ENCODE measurements at places on chromosomes 7 and 10.
A peak's percentile ranks its signal among the peaks of the same experiment; 100 is the strongest.

- no peak for DNase-seq
These were observed 235.5 kb downstream of the ZEB1 start for GRCh38 chr10:31554556-31554955.

GRCh38 chr7:70698219-70698832 lies 433.6 kb upstream of the GALNT17 start:
- DNase-seq: peak; percentile 48

DNA sequence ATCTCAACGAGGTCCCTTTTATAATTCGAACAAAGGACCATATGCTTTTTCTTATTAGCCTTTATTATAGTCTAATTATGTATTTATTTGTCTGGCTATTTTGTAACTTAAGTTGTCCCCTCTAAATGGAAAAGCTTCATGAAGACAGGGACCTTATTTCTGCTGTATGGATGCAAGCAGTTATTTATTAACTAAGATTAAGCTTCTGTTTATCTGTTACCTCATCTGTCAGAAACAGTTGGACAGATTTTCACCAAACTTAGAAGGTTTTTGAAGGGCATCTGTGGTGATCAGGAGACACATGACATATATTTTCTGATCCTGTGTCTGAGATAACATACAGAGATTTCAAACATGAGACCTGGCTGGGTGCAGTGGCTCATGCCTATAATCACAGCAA lies 43.2 kb downstream of the KAT6B start:
- no peak for DNase-seq

- DNase-seq: no peak
These were observed 174.8 kb downstream of the TNS3 start for GRCh38 chr7:47407136-47407535.

DNA sequence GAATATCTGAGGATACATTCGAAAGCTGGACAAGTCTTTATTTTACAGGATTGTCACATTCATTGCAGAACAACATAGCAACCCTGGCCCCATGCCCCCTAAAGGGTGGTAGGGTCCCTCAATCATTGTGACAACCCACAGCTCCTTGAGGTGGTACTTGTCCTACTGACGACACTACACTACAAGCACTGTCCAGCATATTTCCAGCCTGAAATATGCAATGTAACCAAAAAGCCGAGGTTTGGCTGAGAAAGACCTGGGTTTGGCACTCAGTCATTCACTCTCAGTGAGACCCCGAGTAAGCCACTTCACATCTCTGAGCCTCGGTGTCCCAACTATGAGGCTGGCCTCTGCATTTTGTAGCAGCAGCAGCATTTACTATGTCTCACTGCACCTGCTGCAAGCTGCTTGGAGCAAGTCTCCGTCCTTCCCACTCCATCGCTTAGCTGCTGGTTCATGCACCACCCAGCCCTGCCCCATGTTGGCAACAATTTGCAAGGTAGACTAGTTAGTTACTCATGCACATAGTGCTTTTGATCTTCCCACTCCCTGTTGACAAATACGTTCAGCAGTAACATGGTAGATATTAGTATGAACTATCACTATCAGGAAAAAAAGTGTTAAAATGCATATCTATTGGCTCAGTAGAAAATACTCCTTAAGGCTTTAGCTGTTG lies 43.6 kb upstream of the TNPO3 start:
- DNase-seq: no peak

GRCh38 chr7:135364206-135364605 lies 130.6 kb downstream of the STRA8 start:
- DNase-seq: no peak

DNA sequence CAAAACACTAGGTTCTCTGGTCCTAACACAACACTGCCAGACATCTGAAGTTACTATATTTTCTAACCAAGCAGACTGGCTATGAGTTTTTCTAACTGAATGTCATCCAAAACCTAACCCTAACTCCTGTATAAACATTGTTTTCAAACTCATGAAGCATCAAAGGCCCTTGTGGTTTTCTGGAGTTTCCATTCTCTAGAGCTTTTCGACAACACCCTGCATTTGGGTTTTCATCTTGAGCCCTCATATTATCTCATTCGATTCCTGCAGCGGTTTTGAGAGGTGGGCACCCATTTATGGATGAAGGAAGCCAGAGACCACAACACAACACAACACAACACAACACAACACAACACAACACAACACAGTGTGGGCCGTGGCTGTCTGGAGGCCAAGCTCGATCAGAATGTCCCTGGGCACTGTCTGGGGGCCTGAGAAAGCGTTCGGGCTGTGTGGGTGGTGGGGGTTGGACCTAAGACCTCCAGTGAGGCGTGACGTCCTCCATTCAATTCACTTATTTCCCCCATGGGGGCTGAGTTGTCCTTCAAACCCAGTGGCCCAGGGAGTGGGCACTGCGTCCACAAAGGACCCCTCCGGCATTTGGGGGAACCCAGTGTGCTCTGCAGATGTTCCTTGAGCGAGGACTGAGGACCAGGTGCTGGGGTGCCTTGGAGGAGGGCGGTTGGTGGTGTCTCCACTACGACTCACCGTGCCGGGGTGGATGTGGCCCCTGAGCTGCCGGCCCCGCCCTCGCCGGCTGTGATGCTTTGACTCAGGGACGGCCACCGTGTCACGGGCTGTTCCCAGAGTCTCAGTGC lies 490.4 kb downstream of the DNAJB6 start:
- DNase-seq: no peak

DNA sequence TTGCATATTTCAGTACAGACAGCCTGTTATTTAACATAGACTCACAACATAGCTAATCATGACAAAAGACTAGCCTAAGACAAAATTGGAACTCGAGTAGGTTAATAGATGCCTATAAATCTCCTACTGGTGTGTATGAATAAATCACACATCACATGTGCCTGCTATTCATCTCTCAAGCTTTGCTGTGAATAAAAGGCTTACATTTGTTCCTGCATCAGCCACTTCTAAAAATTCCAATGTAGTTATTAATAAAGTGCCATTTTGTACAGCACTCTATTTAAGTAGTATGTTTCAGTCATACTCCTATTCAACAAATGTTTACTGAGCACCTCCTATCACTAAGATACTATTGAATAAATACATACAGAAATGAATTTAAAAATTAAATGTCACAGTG lies 486.3 kb downstream of the NRG3 start:
- DNase-seq: no peak

- no peak for DNase-seq
These were observed 55.6 kb upstream of the DLX6 start for GRCh38 chr7:96949766-96950165.

GRCh38 chr7:87146740-87147386 lies 5.4 kb upstream of the DMTF1 start:
- no peak for DNase-seq

GRCh38 chr10:6072215-6072934 lies 10.2 kb upstream of the IL2RA start:
- peak; percentile 90 for DNase-seq

DNA sequence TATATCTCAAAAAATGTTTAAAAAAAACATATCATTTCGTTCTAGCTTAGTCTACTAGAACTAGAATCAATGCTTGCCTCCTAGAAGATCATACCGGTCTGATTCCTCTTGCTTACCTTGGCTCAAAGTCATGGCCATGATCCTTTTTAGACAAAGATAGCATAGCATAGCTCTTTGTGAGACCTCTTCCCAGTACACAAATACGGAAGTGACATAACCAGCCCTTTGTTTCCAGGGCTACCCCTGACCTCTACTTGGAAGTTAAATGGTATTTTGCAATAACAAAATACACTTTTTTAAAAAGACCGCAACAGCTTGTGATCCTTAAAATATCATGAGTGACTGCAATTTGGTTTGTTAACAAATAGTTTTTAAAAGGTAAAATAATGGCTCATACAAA lies 130.7 kb upstream of the NOBOX start:
- DNase-seq: no peak

- DNase-seq: no peak
These were observed 324.8 kb upstream of the GLI3 start for GRCh38 chr7:42561797-42562196.
